ENCODE measurements at places on chromosomes 11 and 22. TPM values are rescaled to one million over a fixed set of nuclear protein-coding genes. Genes with fewer than 3 reads are reported as not detected.

DNA sequence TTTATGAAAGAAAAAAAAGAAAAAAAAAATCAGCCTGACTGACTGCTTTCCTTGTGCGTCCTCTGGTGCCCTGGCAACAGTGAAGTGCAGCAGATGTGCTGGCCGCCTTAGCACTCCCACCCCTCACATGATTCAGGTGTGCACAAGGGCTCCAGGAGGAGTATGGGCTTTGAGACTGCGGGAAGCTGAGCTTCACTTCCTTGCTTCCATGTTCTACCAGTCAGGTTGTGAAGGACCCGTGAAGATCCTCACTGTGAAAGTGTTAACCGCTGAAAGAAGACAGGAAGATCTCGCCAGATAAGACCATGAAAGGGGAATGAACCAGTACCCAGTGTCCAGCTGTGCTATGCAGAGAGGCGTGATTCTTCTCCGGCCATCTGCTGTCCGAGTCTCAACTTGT is 48.2 kb downstream of the HIRA start:
- H3K4me3 ChIP-seq, result no peak overlapping the region
- no peaks in the 10 kb centered on the region for H3K4me1 ChIP-seq
- peaks cover 51% of the 10 kb centered on the region for H3K36me3 ChIP-seq
- H3K27ac ChIP-seq, result no peak overlapping the region
- no peak for DNase-seq

DNA sequence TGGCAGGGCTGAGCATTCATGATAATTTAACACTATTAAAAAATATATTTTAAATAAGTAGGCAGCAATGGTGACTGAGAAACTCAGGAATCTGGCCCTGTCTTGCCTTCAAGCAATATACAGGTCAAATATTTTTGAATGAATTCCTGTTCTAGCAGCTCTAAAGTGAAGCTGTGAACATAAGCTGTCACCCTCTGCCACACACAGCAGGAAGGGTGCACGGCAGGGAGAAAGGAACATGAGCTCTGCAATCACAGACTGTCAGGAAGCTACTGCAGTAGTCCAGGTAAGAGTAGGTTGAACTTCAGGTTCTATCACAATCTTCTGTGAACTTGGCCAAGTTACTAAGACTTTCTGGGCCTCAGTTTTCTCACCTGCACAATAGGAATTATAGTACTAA is 114.8 kb downstream of the SERGEF start:
- H3K4me3 ChIP-seq, result no peak overlapping the region
- H3K36me3 ChIP-seq, result no peaks in the 10 kb centered on the region
- no peaks in the 10 kb centered on the region for H3K4me1 ChIP-seq
- H3K27ac ChIP-seq, result no peak overlapping the region

GRCh38 chr11:34643311-34643710 is 22.4 kb downstream of the EHF start:
- DNase-seq, result no peak
- H3K27ac ChIP-seq, result no peak overlapping the region
- no peaks in the 10 kb centered on the region for H3K27me3 ChIP-seq
- H3K4me1 ChIP-seq, result peaks cover 18% of the 10 kb centered on the region

FAM89B gene
- 45.2 TPM for total RNA-seq

CFAP300 gene
- total RNA-seq, result 0.65 TPM

MS4A4A gene
- total RNA-seq, result 0.32 TPM

CNGA4 gene
- total RNA-seq, result 0.31 TPM

PATE2 gene
- total RNA-seq, result not detected

PRAME gene
- total RNA-seq, result not detected

Data from astrocyte (in vitro differentiated cells and primary cell).